ENCODE measurements at places on chromosomes 11 and 22.
A peak's percentile ranks its signal among the peaks of the same experiment; 100 is the strongest.

- no peak for DNase-seq
Observed at GRCh38 chr11:65305501-65306268, 9.0 kb upstream of the CDC42EP2 start.

GRCh38 chr11:125170510-125171031 lies 6.0 kb downstream of the PKNOX2 start:
- DNase-seq, result no peak

GRCh38 chr11:57597461-57597915 lies at the start of gene SERPING1:
TSS of gene SERPING1 (plus strand) at chr11:57597685. CDS start at chr11:57598271, 586 bp downstream.
- DNase-seq, result no peak

DNA sequence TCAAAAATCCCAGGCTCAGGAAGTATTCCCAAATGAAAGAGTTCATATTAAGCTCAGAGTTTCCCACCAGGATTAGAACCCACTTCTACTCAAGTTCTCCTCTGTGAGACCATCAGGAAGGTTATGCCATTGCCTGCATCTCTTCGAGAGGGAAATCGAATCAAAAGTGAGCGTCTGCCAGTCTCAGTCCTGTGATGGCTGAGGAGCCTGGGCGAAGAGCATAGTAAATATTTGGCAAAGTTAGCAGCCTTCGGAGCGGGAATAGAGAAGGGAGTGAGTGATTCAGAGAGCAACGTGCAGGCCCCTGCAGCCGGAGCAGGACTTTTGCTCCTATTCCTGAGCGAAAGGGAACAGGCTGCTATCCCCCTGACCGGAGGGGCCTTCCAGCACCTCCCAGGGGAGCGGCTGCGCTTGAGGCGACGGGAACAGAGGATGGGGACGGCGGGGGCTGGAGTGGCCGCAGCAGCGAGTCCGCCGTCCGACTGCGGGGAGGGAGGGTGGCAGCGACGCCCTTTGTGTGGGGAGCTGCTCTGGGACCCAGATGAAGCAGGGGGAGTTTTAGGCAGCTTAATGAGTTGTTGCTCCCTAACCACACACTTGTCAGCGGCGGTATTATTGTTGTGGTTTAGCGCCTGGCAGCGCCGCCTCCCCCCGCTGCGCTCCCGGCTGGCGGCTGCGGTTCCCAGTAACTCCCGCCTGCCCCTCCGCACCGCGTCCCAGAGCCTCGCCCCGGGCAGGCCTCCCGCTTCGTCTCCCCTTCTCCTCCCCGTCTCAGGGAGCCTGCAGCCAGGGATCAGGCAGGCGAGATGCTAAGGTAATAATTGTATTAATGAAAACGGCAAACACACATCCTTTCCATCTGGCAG lies 21.7 kb upstream of the NRGN start:
- peak; percentile 47 for DNase-seq

- no peak for DNase-seq
Observed at GRCh38 chr11:102468616-102469195, 16.1 kb upstream of the TMEM123 start.

DNA sequence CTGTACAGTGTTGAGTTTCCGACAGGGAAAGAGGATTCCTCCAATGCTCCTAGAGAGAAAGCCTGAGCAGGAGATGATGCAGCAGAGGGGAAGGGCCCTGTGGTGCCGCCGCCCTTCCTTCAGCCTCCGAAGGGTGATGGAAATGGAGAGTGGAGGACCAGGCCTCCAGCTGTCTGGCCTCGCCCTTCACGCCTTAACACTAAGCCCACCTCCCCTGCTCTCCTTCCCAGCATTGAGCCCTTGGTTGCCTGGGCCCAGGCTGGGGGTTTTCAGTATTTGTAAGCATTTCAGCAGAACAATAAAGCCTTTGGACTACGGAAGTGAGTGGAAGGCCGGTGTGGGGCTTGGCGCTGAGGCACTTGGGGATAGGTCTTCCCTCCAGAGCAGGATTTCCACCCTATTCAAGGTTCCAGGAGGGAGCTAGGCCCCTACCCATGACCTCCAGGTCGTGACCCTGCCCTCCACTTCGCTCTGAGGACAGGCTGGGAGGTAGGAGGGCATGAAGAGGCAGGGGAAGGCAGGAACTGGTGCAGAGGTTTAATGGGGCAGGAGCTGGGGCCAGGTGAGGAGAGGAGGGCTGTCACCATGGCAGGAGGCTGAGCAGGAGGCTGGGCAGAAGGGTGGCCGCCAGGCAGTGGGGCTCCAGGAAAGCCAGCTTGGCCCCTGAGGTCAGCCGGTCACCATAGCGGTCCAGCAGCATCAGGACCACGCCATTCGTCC lies 21.6 kb downstream of the TREH start:
- DNase-seq, result no peak

DNA sequence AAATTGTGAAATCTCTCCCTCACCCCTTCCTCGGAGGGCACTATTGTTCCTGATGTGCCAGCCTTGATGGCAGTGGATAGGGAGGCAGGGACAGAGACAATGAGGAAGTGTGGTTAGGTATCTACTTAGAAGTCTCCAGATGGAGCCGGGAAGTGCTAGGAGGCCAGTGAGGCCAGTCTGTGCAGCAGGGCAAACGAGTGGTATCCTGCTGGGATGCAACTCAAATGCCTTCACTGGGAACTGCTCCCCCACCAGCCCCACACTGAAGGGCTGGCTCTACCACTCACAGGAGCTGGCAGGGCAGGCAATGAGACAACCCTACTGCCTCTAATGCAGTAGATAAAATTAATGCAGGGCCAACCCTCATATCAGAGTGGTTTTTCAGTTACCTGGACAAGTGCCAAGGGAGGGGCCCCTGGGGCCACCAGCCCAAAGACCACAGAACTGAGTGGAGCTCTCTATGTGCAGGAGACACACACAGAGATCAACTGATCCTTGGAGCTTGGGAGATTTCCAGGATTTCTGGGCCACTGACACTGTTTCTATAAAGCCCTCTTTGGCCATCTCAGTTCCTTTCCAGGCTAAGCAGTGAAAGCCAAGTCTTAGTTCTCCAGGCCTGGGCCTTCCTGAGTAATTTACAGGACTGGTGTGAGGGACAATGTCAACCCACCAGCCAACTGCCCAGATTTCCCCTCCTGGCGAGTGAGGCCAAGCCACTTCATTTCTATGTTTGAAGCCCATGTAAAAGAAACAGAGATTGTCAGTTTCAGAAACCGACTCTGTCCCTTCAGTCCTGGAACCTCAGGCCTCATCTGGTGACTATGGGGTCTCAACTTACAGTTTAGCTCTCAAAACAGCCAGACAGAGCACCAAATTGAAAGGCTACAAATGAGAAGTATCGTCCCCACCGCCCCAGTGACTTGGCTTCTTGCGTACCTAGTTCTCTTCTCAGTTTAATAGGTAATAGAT lies 4.1 kb downstream of the MIF start:
- DNase-seq, result no peak

GRCh38 chr11:76903325-76903724 lies 42.6 kb downstream of the ACER3 start:
- DNase-seq, result no peak

GRCh38 chr22:31866918-31867317 lies 77.4 kb upstream of the YWHAH start:
- DNase-seq, result no peak

- DNase-seq, result no peak
Observed at GRCh38 chr11:100965346-100965745, 164.3 kb downstream of the PGR start.

- DNase-seq, result peak; percentile 66
Observed at GRCh38 chr22:26330971-26331625, 98.0 kb upstream of the ASPHD2 start.

- peak; percentile 95 for DNase-seq
Observed at GRCh38 chr11:65493367-65494176, 5.3 kb upstream of the MALAT1 start.

DNA sequence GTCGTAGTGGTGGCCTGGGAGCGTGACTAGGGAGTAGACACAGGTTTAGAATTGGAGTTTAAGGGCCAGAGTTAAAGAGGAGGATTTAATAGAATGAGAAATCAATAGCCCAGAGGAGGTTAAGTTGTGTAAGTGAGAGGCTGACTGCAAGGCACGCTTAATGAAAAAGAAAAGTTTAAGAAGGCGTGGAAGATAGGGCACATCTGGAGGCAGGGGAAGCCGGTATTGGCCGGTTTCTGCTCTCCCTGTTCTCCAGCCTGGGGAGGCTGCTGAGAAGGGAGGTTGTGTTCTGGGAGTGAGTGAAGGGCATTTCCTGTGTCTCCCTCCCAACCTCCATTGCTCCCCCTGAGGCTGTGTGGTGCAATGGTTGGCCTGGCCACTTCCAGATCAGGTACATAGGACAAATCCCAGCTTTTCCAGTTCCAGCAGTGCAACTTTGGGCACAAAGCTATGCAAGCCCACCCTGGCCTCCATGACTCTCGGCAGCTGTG lies 6.3 kb downstream of the GRIK4 start:
- no peak for DNase-seq

- DNase-seq, result peak; percentile 54
Observed at GRCh38 chr11:128498721-128499245, 88.6 kb downstream of the ETS1 start.

DNA sequence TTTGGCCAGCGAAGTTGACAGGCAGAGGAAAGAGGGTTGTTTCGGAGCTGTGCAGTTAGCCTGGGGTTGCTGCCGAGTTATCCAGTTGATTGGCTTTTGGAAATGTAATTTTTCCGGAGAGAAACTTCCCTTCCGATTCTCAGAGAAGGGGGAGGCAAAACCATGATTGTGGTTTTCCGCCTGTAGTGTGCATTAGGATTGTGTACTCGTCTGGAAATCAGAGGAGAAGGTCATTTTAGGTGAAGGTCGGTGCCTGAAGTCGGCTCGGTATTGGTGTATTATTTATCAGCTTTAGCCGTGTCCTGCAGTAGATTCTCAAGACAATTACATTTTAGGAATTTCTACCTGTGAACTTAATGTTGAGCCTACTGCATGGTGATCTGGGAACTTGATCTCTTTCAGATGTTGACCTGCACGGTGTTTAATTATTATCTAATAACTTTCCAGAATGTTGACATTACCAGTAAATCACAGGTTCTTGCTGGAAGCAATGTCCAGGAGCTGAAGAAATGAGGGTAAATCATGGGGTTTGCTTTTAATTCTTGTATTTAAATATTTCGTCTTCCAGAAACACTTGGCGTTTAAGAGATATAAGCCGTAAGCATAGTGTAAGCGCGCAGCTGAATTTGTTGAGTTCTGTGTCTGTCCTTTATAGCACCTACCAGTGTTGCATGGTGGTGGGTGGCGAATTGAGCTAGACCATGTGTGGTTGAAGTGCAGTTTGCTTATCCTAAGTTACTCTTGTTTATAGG lies 1.3 kb downstream of the ARHGEF12 start:
- DNase-seq, result peak; percentile 53

GRCh38 chr22:20088263-20088648 lies 8.2 kb downstream of the DGCR8 start:
- DNase-seq, result no peak

GRCh38 chr11:2581151-2581930 lies 118.5 kb downstream of the KCNQ1OT1 start:
- no peak for DNase-seq

DNA sequence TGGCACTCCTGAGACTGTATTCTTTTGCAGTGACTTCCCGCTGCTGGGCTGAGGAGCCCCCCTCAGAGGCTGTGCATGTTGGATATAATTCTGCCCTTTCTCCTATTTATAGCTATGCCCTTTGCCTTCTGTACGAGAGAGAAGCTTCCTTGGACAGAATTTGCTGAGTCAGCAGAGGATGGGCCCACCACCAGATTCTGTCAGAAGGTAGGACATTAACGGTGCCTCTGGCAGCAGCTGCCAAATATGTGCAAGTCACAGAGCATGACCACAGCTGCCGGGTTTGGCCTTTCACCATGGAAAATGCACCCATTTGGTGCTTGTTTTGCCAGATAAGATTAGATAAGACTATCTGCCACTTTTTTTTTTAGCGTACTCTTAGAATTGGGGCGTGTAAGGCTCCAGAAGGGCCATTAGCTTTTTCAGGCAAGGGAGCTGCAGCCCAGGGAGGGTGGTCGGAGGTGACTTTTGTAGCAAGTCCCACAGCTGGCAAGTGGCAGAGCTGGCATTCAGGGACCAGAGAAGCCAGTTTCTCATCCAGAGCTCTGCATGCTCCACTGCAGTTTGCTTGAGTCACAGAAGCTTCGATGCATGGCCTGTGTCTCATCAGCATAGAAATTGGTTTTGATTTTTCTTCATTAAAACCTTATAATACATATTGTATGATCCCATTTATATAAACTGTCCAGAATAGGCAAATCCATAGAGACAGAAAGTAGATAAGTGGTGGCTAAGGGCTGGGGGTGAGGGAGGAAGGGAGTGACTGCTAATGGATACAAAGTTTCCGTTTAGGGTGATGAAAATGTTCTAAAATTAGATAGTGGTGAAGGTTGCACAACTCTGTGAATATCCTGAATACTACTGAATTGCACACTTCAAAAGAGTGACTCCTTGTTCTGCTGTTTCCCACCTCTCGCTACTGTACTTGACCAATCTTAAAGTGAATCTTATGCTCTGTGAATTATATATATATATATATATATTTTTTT lies 15.8 kb downstream of the UPB1 start:
- no peak for DNase-seq

DNA sequence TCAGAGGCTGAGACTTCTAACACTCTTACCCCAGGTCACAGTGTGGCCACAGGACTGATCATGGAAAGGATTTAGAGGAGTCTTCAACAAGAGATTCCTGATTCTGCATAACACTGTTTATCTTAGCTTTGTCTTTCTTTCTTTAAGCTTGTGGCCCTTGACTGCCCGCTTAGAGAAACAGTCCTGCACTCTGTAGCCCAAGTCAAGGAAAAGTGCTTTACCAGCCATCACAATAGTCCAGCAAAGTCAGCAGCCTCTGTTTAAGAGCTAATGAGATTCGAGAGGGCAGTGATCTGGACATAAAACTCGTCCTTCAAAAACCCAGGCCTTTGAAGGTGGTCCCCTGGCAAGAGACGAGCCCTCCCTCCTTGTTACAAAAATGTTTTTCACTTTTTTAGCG lies 30.0 kb downstream of the PRDM10 start:
- no peak for DNase-seq

GRCh38 chr11:66247295-66247694 lies 21.1 kb upstream of the RAB1B start:
- no peak for DNase-seq

DNA sequence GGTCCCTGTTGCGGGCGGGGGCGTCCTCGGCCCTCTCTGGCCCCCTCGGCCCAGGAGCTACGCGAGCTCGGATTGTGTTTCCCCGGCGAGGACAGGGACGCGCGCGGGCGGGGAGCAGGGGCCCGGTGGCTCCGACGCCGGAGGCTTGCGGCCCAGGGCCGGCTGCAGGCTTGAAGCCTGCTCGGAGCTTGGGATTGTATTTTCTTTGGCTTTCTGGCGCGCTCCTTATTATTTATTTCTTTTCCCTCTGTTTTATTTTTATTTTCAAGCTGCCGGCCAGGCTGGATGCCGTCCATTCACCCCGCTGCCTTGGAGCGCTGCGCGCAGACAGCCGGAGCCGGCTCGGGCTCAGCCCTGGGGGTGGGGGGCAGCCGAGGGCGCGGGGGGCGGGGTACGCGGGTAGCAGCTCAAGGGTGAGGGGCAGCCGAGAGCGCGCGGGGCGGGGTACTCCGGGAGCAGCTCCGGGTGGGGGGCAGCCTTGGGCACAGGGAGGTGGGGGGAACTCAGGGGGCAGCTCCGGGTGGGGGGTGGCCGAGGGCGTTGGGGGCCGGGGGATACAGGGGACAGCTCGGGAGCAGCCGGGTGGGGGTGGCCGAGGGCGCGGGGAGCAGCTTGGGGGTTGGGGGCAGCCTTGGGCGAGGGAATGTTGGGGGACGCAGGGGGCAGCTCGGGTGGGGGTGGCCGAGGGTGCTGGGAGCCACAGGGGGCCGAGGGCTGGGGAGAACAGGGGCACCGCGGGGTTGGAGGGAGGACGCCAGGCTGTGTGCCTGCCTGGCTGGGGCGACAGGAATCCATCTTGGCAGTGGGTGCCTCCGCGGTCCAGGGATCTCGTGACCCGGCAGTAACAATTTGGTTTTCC lies 42.7 kb downstream of the KCNJ1 start:
- no peak for DNase-seq
